ENCODE measurements at places on chromosomes 3 and 15.

GRCh38 chr15:44489464-44489863 lies 47.5 kb upstream of the EIF3J start:
- DNase-seq, result peak; percentile 11

DNA sequence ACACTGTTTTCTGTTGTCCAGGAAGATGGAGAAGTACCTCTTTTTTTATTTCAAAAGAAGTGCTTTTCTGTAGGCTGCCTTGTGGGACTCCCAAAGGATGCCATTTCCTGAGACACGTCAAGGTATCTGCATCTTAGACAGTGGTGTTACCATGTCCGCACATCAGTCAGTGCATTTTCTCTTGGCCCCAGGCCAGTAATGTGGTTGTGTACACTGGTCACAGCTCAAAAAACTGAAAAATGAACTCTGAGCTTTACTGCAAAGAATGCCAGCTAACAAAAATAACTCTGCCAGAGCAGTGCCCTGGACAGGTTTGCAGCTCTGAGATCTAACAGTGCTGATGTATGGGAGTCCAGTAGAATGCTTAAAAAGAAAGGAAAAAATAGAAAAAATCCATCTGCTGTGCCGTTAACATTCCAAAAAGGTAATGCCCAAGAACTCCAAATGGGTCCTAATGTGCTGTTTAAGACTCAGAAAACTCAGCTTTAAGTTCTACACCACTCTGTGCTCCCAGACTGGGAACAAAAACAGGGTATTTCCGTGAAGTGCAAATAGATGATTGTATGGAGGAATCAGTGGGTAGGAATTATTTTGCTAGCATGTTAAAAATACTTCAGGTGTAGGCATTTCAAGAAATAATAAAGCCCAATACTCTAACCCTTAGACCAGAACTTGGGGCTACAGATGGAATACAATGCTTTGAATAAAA lies 315.9 kb downstream of the FEZF2 start:
- no peak for DNase-seq

GRCh38 chr3:47872916-47873315 lies 70.0 kb downstream of the DHX30 start:
- DNase-seq, result no peak

GRCh38 chr15:30978328-30978727 lies 13.1 kb downstream of the MTMR10 start:
- no peak for DNase-seq

- no peak for DNase-seq
Measured at GRCh38 chr3:28012830-28013229, 228.6 kb upstream of the CMC1 start.

DNA sequence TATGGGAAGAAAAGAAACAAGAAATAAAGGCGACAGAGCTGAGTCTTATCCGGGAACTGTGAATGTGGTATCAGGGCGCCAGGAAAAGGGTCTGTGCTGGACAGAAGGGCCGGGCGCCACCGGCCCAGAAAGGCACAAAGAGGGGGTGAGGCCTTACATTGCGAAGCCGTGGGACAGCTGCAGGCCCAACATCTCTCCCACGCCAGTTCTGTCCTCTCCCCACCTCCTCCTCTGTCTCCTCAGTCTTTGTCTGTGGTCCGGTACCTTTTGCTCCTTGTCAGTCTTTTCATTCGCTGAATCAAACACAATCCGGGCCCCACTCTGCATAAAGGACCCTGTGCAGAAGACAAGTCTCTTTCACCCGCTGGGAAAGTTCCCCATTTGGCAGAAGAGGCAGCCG lies 81.8 kb downstream of the LRIG1 start:
- no peak for DNase-seq

- peak; percentile 81 for DNase-seq
Measured at GRCh38 chr15:31327669-31328427, 1.2 kb downstream of the KLF13 start.

- no peak for DNase-seq
Measured at GRCh38 chr15:73969151-73969759, 22.8 kb downstream of the STOML1 start.

DNA sequence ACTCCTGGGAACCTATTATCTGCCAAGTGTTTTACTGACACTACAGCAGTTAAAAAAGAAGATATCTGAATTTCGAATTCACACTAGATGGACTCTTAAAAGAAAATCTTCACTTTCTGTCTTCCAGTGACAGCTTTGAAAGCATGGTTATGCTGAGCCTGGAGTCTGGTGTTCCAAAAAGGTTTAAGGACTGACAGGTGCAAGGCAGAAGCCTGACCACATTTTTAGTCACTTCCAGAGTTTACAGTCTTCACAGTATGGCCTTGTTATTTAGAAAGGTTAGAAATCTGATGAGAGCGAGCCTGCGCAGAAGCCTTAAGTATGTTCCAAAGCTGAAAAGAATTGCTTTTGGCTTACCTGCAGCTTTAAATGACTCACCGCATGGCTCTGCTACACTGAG lies 59.9 kb downstream of the ETV5 start:
- no peak for DNase-seq

- no peak for DNase-seq
Measured at GRCh38 chr15:64856429-64857145, 14.9 kb downstream of the PLEKHO2 start.

GRCh38 chr3:137761099-137761562 lies 3.0 kb upstream of the SOX14 start:
- DNase-seq, result no peak

DNA sequence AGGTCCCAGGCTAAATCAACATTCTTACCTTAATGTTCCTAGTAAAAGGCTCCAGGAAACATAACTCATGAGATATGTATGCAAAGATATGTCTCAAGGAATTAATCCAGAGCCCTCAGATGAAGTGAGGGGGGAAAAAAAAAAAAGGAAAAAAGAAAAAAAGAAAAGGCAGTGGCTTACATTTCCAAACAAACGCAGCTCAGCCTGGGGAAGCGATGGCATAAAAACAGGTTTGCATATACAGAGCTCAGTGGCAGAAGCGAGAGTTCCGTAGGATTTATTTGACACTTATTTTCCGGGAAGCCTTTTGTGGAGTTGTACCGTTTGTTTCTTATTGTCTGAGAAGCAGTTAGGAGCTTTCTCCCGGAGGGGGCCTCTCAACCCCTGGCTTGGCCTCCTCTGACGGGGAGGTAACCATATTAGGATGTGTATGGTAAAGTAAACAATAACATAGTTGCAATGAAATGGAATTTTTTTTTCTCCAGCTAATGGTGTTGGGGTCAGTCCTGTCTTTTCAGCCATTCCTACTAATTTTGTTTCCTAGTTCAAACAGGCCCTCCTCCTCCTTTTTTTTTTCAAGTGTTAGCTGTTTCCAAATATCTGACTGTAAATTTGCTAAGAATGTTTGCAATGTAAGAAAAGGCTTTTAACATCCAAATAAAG lies 338.6 kb downstream of the FOXP1 start:
- no peak for DNase-seq

DNA sequence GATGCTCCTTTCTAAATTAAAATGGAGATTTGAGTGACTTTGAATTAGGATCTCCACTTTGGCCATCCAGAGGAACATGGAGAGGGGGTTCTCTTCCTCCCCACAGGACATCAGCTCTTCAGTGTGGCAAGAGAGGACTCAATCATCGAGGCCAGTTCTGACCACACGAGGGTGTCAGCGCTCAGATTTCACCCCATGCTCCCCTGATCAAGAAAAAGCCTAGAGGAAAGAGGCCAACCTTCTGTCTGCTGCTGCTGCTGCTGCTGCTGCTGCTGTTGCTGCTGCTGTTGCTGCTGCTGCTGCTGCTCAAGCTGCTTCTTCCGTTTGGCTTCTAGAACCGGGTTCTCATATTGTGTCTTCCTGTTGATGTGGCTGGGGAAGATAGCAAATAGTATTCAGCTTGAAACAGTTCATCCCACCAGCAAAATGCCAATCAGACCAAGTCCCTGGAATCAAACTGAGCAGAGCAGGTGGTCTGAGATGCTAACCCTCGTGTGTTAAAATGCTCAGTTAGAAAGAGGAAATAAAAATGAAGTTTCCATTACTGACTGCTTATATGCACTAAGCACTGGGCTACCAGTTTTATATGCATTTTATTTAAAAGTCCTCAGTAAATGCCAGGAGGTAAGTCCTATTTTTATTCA lies 599.0 kb downstream of the MAGI1 start:
- no peak for DNase-seq

GRCh38 chr15:70048198-70048565 lies 49.5 kb downstream of the TLE3 start:
- DNase-seq, result no peak

GRCh38 chr15:25734680-25735355 lies 128.3 kb downstream of the ATP10A start:
- no peak for DNase-seq

- no peak for DNase-seq
Measured at GRCh38 chr3:159824333-159824732, 164.3 kb upstream of the IL12A start.

- peak; percentile 58 for DNase-seq
Measured at GRCh38 chr3:58307639-58308215, 1.4 kb downstream of the HTD2 start.

DNA sequence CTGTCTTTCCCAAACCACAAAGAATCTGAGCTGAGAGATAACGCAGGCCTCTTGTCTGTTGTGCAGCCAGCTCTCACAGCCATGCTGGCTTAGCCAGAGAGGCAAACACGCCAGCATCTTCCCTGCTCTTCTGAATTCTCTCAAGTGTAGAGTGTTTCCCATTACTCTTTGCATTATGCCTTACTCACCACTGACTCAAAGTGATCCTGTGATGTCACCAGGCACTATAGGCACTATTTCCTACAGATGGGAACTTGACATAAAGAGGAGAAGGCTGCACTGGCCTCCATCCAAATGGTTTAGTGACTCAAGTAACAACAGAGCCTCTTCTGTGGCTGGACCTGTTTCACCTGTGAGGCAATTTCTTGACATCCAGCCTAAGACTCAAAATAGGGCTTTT lies 44.4 kb downstream of the PDZRN3 start:
- no peak for DNase-seq

DNA sequence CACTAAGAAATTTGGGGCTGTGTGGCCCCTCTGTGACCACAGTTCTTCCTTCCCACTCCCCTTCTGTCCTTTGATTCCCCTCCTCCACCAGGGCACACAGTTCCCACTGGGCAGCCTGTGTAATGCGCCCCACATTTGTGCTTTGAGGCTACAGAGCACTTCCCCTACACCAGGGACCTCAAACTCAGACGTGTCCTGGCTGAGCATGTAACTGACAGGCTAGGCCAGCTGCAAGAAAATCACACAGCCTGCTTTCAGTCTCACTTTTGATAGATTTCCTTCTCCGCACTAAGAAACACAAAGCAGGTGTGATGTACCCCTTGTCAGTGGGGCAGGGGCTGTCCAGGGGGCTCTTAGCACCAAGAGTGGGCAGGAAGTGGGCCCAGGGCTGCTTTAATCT lies 29.6 kb downstream of the PRKCD start:
- no peak for DNase-seq

Data from CD4-positive, alpha-beta T cell treated with Interleukin-15 for 4 hours (primary cell).